ENCODE measurements at places on chromosomes 3 and 15. TPM values are rescaled to one million over a fixed set of nuclear protein-coding genes. Genes with fewer than 3 reads are reported as not detected.

GRCh38 chr3:111610189-111610588 is 15.0 kb upstream of the ZBED2 start:
- peak overlapping the region; percentile 95 for H3K27ac ChIP-seq
- peaks cover 95% of the 10 kb centered on the region for H3K4me1 ChIP-seq
- peak overlapping the region; percentile 45 for H3K4me3 ChIP-seq
- DNase-seq: peak; percentile 45
- no peaks in the 10 kb centered on the region for H3K27me3 ChIP-seq
- peaks cover 90% of the 10 kb centered on the region for H3K36me3 ChIP-seq

- H3K27me3 ChIP-seq: no peaks in the 10 kb centered on the region
- no peak for DNase-seq
- H3K4me1 ChIP-seq: no peaks in the 10 kb centered on the region
- no peak overlapping the region for H3K4me3 ChIP-seq
- H3K36me3 ChIP-seq: no peaks in the 10 kb centered on the region
- no peak overlapping the region for H3K27ac ChIP-seq
Observed at GRCh38 chr3:102979191-102979590, 544.4 kb downstream of the ZPLD1 start.

DNA sequence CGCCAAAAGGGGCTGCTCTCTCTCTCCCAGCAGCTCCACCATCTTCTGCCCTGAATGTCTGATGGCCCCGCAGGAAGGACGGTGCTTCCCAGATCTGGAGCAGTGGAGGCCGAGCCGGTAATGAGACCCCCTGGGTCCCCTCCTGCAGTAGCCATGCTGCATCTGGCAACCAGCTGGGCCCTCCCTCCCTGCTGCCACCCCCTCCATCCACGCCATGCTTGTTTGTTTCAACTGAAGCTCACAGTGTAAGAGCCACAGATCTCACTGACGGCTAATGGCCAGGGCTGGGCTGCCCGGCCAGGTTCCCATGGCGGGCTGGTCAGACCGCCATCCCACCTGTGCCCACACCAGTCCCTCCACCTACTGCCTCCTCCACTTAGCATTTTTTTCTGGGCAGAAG is 260.8 kb downstream of the UACA start:
- peaks cover 7% of the 10 kb centered on the region for H3K36me3 ChIP-seq
- DNase-seq: no peak
- H3K27me3 ChIP-seq: peaks cover 60% of the 10 kb centered on the region
- no peak overlapping the region for H3K4me3 ChIP-seq
- peaks cover 46% of the 10 kb centered on the region for H3K4me1 ChIP-seq

- no peaks in the 10 kb centered on the region for H3K27me3 ChIP-seq
- no peak overlapping the region for H3K4me3 ChIP-seq
- no peaks in the 10 kb centered on the region for H3K4me1 ChIP-seq
- no peak for DNase-seq
- no peaks in the 10 kb centered on the region for H3K36me3 ChIP-seq
- H3K27ac ChIP-seq: no peak overlapping the region
Observed at GRCh38 chr3:85881833-85882393, 923.1 kb downstream of the CADM2 start.

The GNAT1 gene
- not detected for total RNA-seq

GRCh38 chr3:136186344-136186743 is 9.8 kb downstream of the MSL2 start:
- peaks cover 20% of the 10 kb centered on the region for H3K36me3 ChIP-seq
- no peaks in the 10 kb centered on the region for H3K27me3 ChIP-seq
- H3K4me3 ChIP-seq: no peak overlapping the region
- DNase-seq: peak; percentile 30

DNA sequence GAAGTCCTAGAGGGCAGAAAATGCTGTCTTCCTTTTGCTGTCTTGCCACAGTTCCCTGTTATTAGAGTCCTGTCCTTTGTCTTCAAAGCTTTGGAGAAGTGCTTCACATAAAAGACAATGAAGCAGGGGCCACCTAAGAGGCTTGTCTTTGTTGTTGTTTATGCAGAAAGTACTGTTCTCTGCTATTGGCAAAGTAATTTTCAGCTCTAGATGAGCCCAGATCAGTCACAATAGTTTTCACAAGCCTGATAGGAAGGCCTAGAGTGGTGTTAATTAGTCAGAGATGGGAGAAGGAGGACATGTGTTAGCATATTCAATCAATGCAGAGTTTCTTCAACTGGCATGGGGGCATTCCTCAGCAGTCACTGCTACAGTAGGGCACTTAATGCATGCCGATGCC is 300.0 kb downstream of the PTPRG start:
- H3K27me3 ChIP-seq: peaks cover 1% of the 10 kb centered on the region
- H3K36me3 ChIP-seq: no peaks in the 10 kb centered on the region
- H3K4me1 ChIP-seq: no peaks in the 10 kb centered on the region
- H3K27ac ChIP-seq: no peak overlapping the region

GRCh38 chr3:42853739-42854302 is 21.9 kb downstream of the CYP8B1 start:
- H3K4me3 ChIP-seq: no peak overlapping the region
- H3K27me3 ChIP-seq: peaks cover 10% of the 10 kb centered on the region
- H3K36me3 ChIP-seq: no peaks in the 10 kb centered on the region
- no peak for DNase-seq
- H3K27ac ChIP-seq: no peak overlapping the region

The PXYLP1 gene
- 16.5 TPM for total RNA-seq

DNA sequence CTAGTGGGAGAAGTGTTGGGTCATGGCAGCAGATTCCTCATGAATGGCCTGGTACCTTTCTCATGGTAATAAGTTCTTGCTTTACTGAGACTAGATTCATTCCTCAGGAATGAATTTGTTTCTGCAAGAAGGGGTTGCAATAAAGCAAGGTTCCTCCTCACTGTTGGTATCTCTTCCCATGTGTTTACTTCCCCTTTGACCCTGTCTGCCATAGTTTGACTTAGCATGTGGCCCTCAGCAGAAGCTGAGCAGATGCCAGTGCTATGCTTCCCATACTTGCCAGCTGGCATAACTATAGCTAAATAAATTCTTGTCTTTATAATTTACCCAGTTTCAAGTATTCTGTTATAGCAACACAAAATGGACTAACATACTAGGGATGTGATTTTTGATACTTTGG is 163.6 kb upstream of the COL8A1 start:
- no peak for DNase-seq
- H3K27ac ChIP-seq: no peak overlapping the region
- H3K36me3 ChIP-seq: no peaks in the 10 kb centered on the region

DNA sequence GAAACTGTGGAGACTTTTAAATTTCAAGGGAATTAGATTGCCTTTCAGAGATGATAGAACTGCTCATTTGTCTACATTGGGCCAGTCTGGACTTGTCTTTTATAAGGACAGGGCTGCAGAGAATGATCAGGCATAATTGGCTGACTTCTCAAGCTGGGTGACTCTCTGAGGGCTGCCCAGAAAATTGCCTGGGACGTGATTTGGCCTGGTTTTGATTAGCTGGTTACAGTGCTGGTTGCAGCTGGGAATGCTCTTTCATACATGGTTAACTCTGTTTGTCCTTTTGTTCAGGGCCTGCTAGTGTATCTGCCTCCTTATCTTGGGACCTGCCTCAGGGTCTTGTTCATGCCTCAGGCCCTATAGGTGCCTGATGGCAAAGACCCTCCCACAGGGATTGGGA is 245.6 kb downstream of the CLSTN2 start:
- no peak overlapping the region for H3K4me3 ChIP-seq
- DNase-seq: no peak
- H3K36me3 ChIP-seq: no peaks in the 10 kb centered on the region
- no peak overlapping the region for H3K27ac ChIP-seq
- H3K27me3 ChIP-seq: no peaks in the 10 kb centered on the region

All from activated CD4-positive, alpha-beta memory T cell treated with anti-CD3 and anti-CD28 coated beads, Interleukin-2, amount 10 ng/mL, durations not matched to agents 7 days and 5 days (primary cell).